ENCODE measurements at places on chromosomes 13 and 19.

DNA sequence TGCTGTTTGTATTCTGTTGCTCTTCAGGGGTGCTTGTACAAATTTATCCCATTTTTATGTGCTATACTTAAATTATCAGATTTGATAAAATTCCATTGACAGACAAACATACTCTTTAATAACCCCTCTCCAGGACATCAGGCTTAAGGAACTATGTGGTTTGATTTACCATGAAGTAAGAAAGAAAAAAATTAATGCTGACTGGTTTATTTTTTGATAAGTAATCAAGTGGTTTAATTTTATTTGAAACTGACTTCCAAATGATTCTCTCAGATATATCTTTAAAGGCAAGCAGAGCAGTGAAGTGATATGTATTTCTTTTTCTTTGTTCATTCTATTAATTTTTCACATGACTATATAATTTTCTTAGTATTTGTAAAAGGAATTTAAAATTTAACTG lies 1168.1 kb downstream of the OLFM4 start:
- DNase-seq, result no peak

DNA sequence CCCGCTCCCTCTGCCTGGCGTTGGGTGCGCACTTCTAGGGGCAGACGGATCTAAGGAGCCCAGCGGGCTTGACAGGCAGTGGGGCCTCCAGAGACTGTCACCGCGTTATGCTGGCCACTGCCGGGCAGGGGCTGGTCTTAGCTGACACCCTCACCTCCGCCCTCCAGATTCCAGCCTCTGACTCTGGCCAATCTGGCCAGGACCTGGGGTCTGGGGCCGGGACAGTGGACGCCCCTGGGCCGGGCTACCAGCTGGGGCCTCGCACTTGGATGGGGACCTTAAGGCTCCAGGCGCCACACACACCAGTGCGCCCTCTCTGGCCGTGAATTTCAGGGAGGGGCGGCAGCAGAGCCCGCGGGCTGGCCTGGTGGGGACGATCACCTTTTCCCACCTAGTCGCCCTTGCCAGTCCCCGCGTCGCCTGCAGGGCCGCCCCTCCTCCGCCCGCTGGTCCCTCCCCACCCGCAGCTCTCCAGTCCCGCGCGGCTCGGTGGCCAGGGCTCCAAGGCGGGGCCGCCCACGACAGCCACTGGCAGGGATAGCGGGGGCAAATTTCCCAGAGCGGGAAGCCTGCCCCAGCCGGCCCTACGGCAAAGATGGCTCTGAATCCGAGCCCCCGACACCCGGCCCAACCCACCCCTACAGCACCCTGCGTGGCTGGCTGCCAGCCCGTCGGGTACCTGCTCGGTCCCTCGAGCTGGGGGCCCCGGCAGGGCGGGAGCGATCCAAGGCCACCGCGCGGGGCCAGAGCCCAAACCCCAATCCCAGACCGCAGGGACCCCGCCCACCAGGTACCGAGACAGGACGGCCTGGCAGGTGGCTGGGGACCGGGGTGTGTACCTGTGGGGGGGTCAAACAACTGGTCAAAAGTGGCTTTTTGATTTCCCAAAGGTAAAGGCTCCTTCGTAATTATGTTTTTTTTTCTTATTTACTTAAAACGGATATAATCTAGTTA lies 6.1 kb upstream of the ZNF98 start:
- DNase-seq, result no peak

GRCh38 chr13:42064259-42064658 lies 15.8 kb downstream of the DGKH start:
- DNase-seq, result peak; percentile 25

GRCh38 chr13:74253161-74253560 lies 119.0 kb upstream of the KLF12 start:
- no peak for DNase-seq

DNA sequence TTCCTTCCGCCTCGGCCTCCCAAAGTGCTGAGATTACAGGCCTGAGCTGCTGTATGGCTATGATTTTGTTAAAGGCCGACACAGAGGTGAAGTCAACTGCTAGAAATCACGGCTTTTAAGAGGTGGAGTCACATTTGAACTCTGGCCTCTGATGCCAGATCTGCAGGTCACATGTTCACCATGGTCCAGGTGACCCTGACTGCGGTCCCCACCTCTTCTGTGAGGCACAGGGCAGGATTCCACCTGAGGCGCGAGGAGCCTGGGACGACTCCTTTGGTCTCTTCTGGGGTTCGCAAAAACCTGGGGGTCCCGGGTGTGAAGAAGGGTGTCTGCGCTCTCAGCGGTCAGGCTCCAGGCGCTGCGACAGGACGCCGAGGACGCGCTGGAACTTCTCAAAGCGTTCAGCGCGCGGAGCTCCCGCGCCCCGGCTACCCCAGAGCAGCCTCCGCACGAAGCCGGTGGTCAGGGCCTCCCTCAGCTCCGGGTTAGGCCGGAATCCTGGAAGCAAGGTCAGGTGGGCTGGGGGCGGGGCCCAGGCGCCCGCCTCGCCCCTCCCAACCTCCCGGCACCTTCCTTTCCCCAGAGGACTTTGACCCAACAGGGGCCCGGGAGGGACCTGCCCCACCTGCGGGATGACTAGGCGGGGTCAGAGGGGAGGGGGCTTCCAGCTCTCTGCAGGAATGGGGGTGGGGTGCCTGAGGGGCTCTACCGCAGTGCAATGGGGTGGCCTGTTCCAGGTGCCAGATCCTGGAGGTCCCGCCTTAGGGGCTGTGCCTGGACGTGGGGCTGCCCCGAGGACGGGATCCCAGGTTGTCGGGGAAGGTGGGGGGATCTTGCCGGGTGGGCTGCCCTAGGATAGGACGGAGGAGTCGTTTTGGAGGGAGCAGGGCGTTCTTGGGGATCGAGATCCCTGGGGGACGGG lies 13.0 kb downstream of the TRIP10 start:
- no peak for DNase-seq

- DNase-seq, result peak; percentile 82
Observed at GRCh38 chr13:110714797-110715394, 1.4 kb downstream of the ING1 start.

DNA sequence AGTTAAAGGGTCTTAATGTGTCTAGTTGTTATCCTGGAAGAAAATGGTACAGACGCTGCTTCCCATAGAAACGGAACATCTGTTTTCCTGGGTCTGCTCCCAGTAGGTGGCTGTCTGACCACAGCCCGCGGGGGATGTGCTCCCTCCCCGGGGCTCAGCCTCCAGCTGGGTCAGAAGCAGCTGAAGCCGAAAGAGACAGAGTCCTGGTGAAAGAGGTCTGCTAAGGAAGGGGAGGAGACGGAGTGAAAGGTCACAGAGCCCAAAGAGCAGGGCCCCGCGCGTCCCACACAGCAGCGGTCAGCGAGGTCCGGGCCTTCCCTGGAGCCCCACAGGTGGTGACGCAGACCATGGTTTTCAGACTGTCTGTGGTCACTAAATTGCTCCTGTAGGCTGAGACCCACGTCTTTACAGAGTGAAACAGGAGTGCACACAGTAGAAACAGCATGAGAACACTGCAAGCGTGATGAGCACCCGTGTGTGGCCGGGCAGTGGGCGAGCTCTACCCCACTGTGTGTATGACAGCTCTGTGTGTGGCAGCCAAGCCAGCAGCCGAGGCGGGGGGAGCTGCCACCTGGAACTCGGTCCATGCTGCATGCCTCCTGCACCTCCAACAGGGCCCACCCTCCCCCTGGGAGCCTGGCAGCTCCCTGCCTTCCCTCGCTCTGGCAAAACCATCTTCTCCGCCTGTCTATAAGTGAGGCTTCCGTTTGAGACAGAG lies 52.0 kb upstream of the C13orf46 start:
- peak; percentile 75 for DNase-seq

Data from right hindlimb (tissue), 1 donor.